Nasal cavity respiratory epithelium epithelial cell of viscerocranial mucosa (primary cell): ENCODE measurements at places on chromosomes 16 and 17. TPM values are rescaled to one million over a fixed set of nuclear protein-coding genes. Genes with fewer than 3 reads are reported as not detected.

LGALS9 gene
- 0.34 and 1.5 TPM in 2 replicates for total RNA-seq

PRSS33 gene
- total RNA-seq, result not detected in 2 replicates

KRTAP3-1 gene
- not detected in 2 replicates for total RNA-seq

HIGD1B gene
- not detected in 2 replicates for total RNA-seq

KRT17 gene
- total RNA-seq, result 27,930 and 28,043 TPM in 2 replicates

KRTAP2-1 gene
- total RNA-seq, result not detected in 2 replicates

SEPHS2 gene
- total RNA-seq, result 34.7 and 43.4 TPM in 2 replicates

USP6 gene
- not detected in 2 replicates for total RNA-seq

FOXO3B gene
- 2.1 and 3.0 TPM in 2 replicates for total RNA-seq
